Activated gamma-delta T cell treated with Interleukin-2 at 50 U/mL for 16 hours (primary cell): ENCODE measurements at places on chromosomes 4 and X.

GRCh38 chr4:39367166-39367565, 1.0 kb upstream of the RFC1 start:
- no peak for DNase-seq

GRCh38 chr4:93646233-93646930, 182.2 kb upstream of the ATOH1 start:
- no peak for DNase-seq

DNA sequence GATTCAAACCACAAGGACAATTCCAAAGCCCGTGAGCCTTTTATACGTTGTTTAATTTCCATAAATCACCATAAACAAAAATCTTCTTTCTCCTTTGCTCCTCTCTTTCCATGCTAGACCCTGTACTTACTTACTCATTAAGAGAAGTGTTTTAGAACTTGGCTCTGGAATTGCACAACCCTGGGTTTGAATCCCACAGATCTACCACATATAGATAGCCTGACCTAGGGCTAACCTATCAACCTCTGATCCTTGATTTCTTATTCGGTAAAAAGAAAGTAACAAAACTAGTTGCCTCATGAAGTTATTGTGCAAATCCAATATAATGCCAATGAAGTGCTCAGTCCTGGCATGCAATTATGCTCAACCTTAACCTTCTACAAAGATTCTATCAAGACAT, 68.8 kb downstream of the ZAR1 start:
- DNase-seq, result no peak

DNA sequence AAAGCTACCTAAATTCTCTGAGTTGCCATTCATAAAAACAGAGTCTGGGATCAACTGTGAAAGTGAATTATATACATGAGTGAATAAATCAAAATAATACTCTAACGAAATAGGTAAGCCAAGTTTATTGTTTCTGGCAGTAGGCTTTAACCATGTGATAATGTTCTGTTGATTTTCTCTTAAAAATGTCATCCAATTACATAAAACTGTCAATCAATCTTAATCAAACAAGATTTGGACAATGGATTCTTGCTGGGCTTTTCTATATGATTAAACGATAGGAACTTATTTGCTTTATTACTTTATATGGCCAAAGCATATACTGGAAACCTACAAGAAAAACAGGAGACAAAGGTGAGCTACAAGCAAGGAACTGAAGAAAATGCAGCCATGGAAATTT, 148.8 kb downstream of the INPP4B start:
- no peak for DNase-seq

GRCh38 chrX:48894891-48895290, 2.7 kb downstream of the TIMM17B start:
- DNase-seq, result no peak

GRCh38 chr4:180150818-180151217, 2092.4 kb upstream of the TENM3 start:
- no peak for DNase-seq

DNA sequence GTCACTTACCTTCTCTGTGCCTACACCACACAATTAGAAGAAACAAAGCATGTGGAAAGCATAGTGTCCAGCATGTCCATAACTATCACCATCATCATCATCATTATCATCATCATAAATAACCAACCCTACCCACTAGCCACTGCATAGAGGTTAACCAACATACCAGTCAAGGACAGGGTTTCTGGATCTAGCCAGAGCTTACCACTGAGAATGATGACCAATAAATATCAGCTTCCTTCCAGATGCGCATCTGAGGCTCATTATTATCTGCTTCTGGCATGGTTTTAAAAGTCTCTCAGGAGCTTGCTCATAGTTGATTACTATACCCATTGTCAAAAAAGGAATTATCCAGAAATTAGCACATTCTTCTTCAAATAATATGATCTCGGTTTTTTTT, 25.5 kb upstream of the MYOZ2 start:
- DNase-seq, result no peak

DNA sequence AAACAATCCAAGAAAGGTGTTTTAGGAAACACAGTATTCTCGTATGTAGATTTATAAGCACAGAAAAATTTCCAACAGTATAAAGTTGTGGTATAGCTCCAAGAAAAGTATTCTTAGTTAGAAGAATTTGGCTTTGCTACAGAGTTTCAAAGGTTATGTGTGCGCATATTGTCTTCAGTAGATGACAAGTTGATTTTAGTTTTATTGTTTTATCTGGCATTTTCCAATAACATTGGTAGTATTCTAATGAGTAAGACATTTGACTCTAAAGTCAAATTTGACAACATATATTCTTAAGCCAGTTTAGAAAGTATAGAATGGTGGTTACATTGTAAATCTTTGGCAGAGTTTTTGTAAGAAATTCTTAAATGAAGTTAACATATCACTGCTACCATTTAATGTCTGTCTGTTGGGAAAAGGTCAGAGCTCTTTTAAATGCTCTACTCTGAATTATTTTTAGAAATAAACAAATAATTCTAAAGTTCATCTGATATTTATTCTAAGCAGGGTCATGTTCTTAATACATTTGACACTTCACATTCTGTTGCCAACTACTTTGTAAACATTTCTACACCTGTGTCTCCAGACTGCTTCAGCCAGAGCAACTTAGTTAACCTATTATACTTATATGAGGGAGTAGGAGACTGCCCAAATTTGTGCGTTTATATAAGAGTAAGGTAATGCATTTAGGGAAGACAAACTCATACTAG, 30.0 kb downstream of the CLCN3 start:
- DNase-seq, result no peak

DNA sequence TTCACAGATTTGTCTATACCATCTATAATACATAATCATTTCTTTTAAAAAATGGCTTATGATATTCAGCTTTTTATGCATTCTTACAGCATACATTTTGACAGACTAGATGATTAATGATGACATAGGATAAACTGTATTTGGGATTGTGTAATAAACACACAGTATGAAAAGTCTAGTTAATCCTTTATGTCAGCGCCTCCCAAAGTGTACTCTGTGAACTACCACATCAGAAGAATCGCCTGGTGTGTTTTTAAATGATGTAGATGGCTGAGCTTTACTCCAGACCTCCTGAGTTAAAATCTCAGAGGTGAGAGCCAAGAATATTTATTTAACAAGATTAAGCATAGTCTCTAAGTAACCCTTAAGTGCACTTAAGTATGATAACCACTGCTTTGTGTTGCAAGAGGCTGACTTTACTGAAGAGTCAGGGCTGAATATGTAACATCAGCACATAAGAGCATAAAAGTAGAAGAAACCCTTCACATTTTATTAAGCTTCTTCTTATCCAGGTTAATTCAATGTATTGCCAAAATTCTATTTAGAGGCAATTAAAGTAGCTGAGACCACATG, 104.2 kb downstream of the ANK2 start:
- DNase-seq, result no peak

DNA sequence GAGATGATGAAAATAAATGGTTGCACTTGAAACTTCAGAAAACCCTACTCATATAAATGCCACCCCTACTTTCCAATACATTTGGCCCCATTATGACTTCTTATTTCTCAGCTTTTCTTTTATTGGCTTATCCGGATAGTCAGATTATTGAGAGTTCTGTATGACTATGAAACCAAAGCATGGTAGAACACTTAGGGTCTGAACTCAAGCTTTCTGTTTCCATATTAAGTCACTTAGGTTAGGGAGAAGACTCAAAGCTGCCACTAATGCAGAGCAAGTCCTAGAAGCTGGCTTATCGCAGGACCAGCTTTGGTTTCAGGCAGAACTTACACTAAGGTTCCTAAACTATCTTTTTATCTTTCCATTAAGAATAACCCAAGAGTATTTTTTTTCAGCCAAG, 229.9 kb upstream of the CPEB2 start:
- no peak for DNase-seq

- no peak for DNase-seq
Observed at GRCh38 chr4:155966731-155967395, 13.2 kb upstream of the CTSO start.

- no peak for DNase-seq
Observed at GRCh38 chrX:97587171-97587570, 703.5 kb downstream of the RPA4 start.

DNA sequence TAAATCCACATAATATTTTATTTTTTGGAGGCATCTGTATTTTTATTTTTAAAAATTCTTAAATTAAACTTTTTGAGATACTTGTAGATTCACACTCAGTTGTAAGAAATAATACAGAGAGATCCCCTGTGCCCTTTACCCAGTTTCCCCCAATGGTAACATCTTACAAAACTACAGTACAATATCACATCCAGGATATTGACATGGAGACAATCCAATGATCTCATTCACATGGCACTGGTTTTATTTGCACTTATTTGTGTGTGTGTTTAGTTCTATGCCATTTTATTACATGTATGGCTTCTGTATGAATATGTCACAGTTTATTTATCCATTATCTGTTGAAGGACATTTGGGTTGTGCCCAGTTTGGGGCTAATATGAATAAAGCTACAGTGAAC, 35.5 kb upstream of the EIF1AX start:
- no peak for DNase-seq

GRCh38 chr4:139083607-139083955, 68.0 kb downstream of the NOCT start:
- no peak for DNase-seq

GRCh38 chrX:45143455-45143854, 57.2 kb downstream of the DIPK2B start:
- no peak for DNase-seq

DNA sequence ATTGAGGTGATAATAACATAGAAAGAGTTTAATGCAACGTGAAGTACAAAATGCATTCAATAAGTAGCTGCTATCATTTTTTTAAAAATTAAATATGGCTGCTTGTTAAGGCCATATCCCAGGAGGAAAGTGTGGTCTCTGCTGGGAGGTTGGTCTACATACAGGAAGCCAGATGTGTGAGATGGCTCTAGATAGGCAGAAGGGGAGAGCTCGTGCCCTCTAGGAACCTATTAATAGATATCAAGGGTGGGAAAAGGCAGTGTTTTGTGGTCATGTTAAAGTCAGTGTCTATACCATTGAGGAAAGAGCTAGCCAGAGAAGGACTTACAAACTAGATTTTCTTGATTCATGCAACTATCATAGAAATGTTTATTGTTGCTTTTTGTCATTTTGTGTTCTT, 140.5 kb downstream of the KLHL8 start:
- DNase-seq, result no peak

DNA sequence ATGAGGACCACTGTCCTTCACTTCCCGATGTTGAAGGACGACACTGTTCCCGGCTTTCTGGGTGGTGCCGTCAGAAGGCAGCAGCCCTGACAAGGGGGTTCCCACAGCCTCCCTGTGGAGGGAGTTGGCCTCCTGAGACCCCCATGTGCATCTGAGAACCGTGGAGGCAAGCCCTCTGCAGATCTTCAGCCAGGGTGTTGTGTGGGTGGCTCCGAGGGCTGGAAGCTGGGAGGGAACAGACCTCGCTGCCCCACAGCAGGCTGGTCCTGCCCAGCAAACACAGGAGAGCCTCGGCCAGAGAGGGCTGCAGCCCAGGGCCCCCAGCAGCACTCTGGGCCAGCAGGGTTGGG, 16.2 kb downstream of the DGKQ start:
- DNase-seq, result no peak

DNA sequence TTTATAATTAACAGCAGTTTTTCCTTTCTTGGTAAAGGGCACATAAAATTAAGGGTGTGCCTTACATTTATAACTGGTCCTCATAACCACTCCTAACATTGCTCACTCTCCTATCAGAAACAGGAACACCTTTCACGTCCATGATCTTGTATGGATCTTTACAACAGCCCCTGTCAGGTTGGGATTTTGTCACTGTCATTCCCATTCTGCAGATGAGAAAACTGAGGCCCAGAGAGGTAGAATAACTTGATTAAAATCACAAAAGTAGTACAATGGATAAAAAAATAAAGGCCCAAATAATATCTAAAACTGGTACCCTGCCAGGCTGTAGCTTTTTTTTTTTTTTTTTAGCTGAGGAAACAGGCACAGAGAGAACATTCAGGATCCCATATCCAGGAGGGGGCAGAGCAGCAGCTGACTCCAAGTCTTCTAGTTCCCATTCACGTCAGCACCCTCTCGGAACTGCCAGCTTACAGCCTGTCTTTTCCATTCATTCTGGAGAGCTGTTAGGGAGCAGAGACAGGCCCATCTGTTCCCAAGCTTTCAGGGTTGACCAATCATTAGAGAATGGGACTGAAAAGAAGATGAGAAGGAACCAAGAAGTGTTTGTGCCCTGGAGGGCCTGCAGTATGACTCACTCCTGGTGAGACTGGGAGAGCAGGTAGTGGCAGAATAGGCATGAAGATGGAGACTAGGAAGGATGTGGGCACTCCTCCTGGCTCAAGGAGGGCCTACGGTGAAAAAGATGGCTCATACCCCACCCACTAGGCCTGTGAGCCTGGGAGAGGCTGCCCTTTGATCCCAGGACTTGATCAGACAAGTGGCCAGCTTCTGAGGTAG, 7.3 kb downstream of the SUV39H1 start:
- DNase-seq, result no peak

GRCh38 chr4:71518283-71518989, 179.6 kb downstream of the SLC4A4 start:
- no peak for DNase-seq

DNA sequence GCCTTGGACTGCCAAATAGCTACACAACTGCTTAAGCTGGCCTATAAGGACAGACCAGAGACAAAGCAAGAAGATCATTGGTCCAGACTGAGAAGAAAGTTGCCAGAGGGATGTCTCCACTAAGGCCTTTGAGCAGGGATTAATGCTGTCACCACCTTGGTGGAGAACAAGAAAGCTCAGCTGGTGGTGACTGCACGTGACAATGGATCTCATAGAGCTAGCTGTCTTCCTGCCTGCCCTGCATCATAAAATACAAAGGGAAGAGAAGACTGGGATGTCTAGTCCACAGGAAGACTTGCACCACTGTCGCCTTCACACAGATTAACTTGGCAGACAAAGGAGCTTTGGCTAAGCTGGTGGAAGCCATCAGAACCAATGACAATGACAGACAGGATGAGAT, 40.5 kb upstream of the FAM120C start:
- DNase-seq, result no peak

DNA sequence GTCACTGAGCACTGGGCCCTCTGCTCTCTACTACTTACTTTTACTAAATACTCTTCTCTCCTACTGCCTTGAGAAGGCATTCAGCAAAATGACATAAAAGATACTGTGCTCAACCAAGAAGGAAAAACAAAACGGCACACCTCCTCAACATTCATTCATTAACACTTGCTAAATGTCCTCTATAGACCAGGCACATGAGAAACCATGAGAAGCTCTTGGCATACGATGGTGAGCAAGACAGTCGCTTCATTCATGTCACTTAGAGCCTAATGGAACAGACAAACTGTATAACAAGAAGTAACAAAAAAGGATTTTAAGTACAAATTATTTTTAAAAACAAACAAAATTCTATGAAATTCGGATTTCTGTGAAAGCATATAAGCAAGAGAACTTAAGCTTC, 38.7 kb downstream of the COL25A1 start:
- no peak for DNase-seq

- peak; percentile 97 for DNase-seq
Observed at GRCh38 chr4:37686373-37687193, at the start of gene RELL1. TSS of gene RELL1 (minus strand) at chr4:37686376. CDS start at chr4:37686287, 89 bp downstream.

- no peak for DNase-seq
Observed at GRCh38 chrX:1264556-1264955, 4.1 kb upstream of the CSF2RA start.
